Astrocyte (in vitro differentiated cells and primary cell): ENCODE measurements at places on chromosomes 6 and 20. TPM values are rescaled to one million over a fixed set of nuclear protein-coding genes. Genes with fewer than 3 reads are reported as not detected.

The RFX6 gene
- not detected in 2 replicates for total RNA-seq

The FOXO3 gene
- total RNA-seq = 35.0 and 37.3 TPM in 2 replicates

The SMPDL3A gene
- total RNA-seq = 6.9 and 7.3 TPM in 2 replicates

The PRL gene
- not detected in 2 replicates for total RNA-seq

- no peak overlapping the region for H3K27ac ChIP-seq
- no peak overlapping the region for H3K4me3 ChIP-seq
- H3K27me3 ChIP-seq = no peaks in the 10 kb centered on the region
- no peaks in the 10 kb centered on the region for H3K4me1 ChIP-seq
- DNase-seq = no peak
- H3K36me3 ChIP-seq = peaks cover 3% of the 10 kb centered on the region
Measured at GRCh38 chr20:34296468-34296867, 6.7 kb downstream of the AHCY start.

DNA sequence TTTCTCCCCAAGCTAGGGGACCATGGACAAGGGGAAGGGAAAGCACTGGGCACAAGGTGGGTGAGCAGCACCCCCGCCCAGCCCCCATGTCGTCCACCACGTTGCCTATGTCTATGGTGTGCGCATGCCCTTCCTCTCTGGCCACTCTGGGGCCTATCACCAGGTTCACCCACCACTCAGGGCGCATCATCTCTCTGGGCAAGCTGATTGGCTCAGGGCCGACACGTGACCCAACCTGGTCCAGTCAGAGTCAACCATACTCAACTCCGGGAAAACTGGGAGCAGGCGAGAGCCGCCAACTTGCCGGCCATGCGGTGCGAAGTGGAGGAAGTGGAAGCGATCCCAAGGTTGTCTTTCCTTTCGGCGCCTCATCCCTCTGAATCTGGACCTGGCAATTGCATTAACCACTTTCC is 25.9 kb downstream of the ACSS1 start:
- no peak overlapping the region for H3K4me3 ChIP-seq
- peaks cover 9% of the 10 kb centered on the region for H3K27me3 ChIP-seq
- peaks cover 8% of the 10 kb centered on the region for H3K4me1 ChIP-seq
- no peak for DNase-seq
- no peaks in the 10 kb centered on the region for H3K36me3 ChIP-seq

GRCh38 chr6:56668158-56668557 is 25.5 kb upstream of the DST start:
- DNase-seq = no peak
- no peak overlapping the region for H3K4me3 ChIP-seq
- no peaks in the 10 kb centered on the region for H3K27me3 ChIP-seq
- H3K36me3 ChIP-seq = no peaks in the 10 kb centered on the region

- no peaks in the 10 kb centered on the region for H3K36me3 ChIP-seq
- DNase-seq = no peak
- H3K4me1 ChIP-seq = peaks cover 10% of the 10 kb centered on the region
- no peak overlapping the region for H3K27ac ChIP-seq
- H3K4me3 ChIP-seq = no peak overlapping the region
Measured at GRCh38 chr6:13397359-13398068, 69.2 kb upstream of the TBC1D7 start.

DNA sequence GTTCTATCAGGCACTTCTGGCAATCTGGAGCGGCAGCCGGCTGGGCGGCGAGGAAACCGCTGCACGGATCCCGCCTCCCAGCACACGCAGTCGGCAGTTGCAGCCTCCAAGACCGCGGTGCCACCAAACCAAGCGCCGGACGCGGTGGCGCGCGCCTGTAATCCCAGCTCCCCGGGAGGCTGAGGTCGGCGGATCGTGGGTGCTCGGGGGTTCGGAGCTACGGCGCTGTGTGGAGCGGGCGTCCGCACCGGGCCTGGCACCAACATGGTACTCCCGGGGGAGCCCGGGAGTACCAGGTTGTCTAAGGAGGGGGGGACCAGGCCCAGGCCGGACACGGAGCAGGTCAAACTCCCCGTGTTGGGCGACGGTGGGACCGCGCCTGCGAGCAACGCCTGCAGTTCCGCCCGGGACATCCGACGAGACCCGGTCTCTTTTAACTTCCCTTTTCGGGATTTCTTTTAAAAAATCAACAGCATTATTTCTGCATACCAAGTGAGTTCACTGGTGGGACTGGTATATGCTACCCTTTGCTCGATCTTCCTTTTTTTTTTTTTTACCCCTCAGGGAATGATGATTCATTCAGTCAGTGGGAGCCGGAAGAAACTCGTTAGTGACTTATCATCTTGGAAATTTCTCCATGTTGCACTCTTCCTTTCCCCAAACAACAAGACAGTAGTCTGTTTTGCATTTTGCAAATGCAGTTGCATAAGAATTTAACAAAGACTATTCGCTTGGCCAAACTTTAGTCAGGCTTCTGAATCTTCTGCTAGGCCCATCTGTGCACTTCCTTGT is 27.6 kb downstream of the ZNF311 start:
- no peaks in the 10 kb centered on the region for H3K27me3 ChIP-seq
- no peak overlapping the region for H3K27ac ChIP-seq
- peaks cover 7% of the 10 kb centered on the region for H3K4me1 ChIP-seq
- no peaks in the 10 kb centered on the region for H3K36me3 ChIP-seq
